ENCODE measurements at places on chromosomes 4 and X. TPM values are rescaled to one million over a fixed set of nuclear protein-coding genes. Genes with fewer than 3 reads are reported as not detected.

DNA sequence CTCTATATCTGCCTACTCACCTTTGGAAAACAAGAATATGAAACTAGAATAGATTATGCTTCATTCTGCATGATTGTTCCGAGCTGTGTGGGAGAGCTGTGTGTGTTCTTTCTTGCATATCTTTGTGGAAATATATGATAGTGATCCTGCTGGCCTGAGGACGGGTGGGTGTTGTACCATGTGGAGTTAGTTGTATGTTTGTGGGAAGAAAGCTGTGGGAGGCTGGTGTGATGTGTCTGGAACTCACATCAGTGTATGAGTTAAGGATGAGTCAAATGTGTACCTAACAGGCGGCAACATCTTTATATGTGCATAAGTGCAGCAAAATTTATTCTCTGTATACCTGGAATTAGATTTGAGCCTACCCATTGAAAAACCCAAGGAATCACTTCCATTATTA, 208.1 kb upstream of the ADGRL3 start:
- no peak for DNase-seq

GRCh38 chrX:41542536-41542935, 95.4 kb downstream of the NYX start:
- DNase-seq, result no peak

GRCh38 chr4:73045879-73046278, 23.6 kb downstream of the COX18 start:
- no peak for DNase-seq

GRCh38 chr4:93299118-93299517, 529.4 kb upstream of the ATOH1 start:
- DNase-seq, result no peak

- DNase-seq, result no peak
Observed at GRCh38 chrX:149759824-149760223, 14.0 kb upstream of the HSFX1 start.

GRCh38 chrX:109614951-109615350, 10.0 kb downstream of the KCNE5 start:
- DNase-seq, result no peak

DNA sequence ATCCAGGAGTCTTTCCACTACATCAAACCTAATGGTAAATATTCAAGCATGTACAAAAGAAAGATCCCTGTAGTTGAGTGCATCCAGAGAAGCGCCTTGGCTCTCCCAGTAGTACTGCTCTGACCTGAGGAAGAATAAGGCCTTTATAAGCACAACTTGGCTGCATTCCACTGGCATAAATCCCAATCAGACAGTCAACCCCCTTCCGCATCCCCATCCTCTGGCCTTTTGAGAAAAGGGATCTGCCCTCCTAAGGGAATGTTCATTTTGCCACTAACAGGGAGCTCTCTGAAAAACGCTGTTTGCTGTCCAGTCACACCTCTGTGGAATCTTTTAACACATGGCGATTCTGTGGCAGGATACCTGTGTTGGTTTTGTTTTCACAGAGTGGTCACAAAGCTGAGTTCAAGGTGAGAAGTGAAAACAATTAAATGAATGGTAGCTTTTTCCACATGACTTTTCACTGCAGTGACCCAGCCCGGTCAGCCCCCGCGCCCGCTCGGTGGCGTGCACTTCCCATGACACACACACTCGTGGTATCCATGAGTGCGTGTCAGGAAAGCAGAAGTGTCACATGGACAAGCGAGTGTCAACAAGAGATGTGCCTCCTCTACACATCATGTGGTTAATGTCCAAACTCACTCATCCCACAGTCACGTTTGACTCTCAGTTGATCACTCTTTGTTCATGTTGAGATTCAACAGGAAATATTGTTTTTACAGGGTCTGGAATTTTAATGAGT, 112.2 kb upstream of the ENPP6 start:
- DNase-seq, result no peak

DNA sequence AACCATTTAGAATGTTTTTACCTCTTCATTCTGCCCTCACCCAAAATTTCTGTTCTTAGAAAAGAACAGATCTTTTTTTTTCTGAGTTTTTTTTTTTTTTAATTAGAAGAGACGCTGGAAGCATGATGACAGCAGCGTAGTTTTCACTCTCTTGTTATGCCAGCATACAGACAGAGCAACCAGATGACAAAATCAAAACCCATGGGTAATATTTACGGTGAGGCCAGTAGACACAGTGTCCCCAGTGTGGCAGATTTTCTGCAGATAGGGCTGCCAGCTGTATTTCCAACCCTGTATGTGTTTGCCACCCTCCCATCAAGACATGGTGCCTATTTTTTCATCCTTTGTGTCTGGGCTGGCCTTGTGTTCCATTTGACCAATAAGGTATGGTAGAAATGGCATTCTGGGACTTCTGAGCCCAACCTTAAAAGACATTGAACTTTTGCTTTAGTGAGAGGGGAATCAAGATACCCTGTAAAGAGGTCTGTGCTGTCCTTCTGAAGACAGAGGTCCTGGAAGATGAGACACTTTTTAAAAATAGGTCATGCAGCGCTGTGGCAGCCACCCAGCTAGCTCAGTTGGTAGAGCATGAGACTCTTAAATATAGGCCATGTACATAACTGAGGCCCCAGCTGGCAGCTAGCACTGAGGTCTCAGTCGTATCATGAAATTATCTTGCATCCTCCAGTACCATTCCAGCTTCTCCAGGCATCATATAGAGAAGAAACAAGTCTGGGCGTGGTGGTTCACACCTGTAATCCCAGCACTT, 6.7 kb upstream of the ZNF41 start:
- peak; percentile 19 for DNase-seq

- DNase-seq, result no peak
Observed at GRCh38 chr4:120770897-120771296, 151.6 kb downstream of the PRDM5 start.

- DNase-seq, result no peak
Observed at GRCh38 chr4:19317377-19317776, 934.3 kb upstream of the SLIT2 start.

DNA sequence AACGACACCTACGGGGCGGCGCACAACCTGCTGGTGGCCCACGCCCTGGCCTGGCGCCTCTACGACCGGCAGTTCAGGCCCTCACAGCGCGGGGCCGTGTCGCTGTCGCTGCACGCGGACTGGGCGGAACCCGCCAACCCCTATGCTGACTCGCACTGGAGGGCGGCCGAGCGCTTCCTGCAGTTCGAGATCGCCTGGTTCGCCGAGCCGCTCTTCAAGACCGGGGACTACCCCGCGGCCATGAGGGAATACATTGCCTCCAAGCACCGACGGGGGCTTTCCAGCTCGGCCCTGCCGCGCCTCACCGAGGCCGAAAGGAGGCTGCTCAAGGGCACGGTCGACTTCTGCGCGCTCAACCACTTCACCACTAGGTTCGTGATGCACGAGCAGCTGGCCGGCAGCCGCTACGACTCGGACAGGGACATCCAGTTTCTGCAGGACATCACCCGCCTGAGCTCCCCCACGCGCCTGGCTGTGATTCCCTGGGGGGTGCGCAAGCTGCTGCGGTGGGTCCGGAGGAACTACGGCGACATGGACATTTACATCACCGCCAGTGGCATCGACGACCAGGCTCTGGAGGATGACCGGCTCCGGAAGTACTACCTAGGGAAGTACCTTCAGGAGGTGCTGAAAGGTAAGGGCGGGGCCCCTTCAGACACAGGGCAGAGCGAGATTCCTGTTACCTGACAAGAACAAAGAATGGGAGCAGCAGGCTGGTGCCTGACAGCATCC, 11.7 kb downstream of the RPL9 start:
- no peak for DNase-seq

- no peak for DNase-seq
Observed at GRCh38 chr4:121094297-121094966, 22.1 kb upstream of the NDNF start.

DNA sequence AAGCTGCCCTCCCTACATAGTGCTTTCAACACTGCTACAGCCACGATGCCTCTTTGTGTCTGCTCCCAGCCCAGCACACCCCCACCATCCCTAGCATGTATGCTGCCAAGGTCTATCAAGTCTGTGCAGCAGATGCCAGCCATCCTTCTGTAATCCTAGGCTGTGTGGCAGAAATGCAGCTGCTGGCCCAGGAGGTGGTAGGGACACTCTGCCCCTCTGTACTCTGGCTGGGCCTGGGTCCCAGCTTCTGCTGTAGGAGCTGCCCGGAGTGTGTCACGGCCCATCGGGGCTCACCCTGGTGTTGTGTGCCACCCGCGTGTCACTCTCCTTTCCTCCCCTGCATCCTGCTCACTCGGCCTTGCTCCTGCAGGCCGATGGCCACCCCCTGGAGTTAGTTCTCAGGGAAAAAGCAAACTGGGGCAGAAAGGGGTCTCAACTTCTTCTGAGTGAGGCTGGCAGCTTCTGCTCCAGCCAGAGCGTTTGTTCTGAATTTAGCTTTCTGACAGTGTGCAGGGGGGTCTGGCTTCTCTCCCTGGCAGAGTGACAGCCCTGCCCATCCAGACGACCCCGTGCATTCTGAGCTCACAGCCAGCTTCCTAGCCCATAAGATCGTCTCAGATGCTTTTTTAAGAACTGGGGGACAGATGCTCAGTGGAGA, 22.7 kb downstream of the PSAPL1 start:
- peak; percentile 80 for DNase-seq

GRCh38 chrX:155246748-155247147, 17.5 kb downstream of the RAB39B start:
- no peak for DNase-seq

DNA sequence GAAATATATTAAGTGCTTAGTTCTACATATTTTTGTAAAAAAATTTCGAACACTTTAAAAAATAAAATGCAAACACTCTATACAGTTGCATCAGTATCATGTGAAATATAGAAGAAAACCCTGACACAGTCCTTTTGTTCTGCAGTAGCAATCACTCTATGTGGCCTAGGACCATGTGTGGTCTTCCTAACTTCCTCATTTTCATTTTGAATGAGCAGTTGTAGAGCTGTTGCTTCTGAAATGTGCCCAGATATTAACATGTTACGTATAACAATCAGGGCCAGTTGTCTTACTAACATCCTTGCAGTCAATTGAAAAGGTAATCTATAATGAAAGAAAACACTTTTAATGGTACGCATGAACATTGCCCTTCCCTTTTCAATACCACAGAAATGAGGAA, 107.9 kb downstream of the ZNF827 start:
- no peak for DNase-seq

The MAP3K15 gene
- not detected for total RNA-seq

The FRG2 gene
- total RNA-seq, result not detected

The SATL1 gene
- total RNA-seq, result not detected

The OPRPN gene
- total RNA-seq, result not detected

The TCP11X2 gene
- total RNA-seq, result not detected

The TKTL1 gene
- not detected for total RNA-seq

The CDX4 gene
- not detected for total RNA-seq

The PGRMC1 gene
- total RNA-seq, result 61.9 TPM
